Activated T-helper 1 cell treated with anti-CD3 and anti-CD28 coated beads, Interleukin-2, amount 50 U/mL, for 16 hours (primary cell): ENCODE measurements at places on chromosomes 1 and 21.

DNA sequence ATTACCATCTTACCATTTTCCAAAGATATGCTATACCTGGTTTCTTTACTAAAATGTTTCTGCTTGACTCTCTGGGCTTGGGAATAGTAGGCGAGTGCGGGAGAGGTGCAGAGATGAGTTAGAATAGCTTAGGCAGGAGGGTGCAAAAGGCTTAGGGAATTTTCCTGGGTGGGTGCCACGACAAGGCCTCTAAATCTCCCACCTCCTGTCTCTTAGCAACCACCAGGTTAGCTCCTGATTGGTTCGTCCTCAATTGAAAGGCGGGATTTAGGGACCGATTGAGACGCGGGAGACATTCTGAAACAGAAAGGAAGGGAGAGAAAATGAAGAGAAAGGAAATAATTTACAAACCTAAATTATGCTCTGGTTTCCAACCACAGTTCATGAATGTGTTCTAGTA, 3.1 kb downstream of the ACKR1 start:
- no peak for DNase-seq

DNA sequence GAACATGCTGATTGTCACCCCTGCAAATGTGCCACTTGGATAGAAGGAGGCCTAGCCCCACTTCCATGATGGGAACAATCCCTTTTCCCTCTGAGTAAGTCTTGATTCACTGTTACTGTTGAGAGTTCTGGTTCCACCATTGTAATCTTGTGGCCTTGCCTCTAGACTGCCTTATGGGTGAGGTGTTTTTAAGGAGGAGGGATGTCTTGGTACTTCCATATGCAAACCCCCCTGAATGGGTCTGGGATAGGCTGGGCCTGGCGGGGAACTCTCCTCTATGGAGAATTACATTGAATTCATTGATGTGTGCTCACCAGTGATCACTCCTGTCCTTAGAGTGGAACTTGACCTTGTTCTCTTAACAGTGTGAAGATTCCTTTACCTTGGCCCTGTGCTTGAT, 5.8 kb downstream of the GALNT2 start:
- no peak for DNase-seq

- DNase-seq, result no peak
Measured at GRCh38 chr1:230517786-230518185, 91.7 kb upstream of the PGBD5 start.

- DNase-seq, result peak; percentile 67
Measured at GRCh38 chr1:203267347-203267846, 37.9 kb upstream of the BTG2 start.

DNA sequence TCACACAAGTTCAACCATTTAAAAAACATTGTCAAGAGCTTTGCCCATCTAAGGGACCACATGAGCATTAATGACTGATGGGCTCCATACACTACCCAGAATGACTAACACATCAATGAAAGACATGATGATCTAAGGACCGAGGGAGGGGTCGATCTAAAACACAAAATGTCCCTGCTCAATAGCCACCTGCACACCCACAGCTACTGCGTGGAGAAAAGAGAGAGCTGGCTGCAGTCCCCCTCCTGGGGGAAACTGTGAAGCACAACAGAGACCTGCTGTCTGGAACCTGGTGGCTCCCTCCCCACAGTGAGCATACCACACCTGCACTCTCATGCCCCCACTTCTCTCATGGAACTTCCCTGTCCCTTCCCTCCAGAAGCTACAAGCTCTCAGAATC, 130.1 kb upstream of the ERG start:
- DNase-seq, result no peak

- DNase-seq, result no peak
Measured at GRCh38 chr1:21904704-21905520, 32.2 kb downstream of the HSPG2 start.

- DNase-seq, result no peak
Measured at GRCh38 chr1:85245456-85245855, 14.0 kb downstream of the C1orf52 start.

DNA sequence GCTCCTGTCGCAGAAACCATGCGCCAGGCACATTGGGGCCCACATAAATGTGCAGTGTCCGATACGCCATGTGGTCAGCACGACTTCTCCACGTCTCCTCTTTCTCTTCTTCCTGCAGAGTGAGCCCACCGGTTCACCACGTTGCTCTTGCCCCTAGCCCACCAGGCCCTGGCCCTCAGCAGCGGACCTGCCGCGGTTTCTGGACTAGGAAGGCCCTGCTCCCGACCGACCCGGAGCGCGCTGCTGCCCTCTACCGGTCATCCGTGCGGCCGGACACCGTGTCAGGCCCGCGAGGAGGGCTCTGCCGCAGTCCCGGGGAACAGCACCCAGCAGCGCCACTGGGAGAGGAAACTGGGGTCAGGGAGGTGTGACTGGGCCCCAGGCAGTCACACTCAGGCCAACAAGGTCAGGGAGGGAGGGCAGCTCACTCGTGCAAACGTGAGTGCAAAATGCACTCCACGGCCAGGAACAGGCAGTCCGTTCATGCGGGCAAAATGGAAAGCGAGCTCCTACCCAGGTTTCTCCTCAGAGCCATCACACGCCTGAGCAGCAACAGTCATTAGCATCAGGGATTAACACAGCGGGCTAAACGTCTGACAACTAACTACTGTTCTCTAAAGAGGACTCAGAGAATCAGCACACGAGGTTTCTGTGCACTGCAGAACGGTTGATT, 13.7 kb downstream of the TLR5 start:
- DNase-seq, result peak; percentile 41

GRCh38 chr1:10502206-10502605, 27.5 kb downstream of the PEX14 start:
- DNase-seq, result no peak

GRCh38 chr1:93219443-93219842, 38.9 kb downstream of the CCDC18 start:
- no peak for DNase-seq

- no peak for DNase-seq
Measured at GRCh38 chr1:62355095-62355494, 35.9 kb upstream of the KANK4 start.

GRCh38 chr1:53601867-53602775, 136.8 kb downstream of the GLIS1 start:
- no peak for DNase-seq

DNA sequence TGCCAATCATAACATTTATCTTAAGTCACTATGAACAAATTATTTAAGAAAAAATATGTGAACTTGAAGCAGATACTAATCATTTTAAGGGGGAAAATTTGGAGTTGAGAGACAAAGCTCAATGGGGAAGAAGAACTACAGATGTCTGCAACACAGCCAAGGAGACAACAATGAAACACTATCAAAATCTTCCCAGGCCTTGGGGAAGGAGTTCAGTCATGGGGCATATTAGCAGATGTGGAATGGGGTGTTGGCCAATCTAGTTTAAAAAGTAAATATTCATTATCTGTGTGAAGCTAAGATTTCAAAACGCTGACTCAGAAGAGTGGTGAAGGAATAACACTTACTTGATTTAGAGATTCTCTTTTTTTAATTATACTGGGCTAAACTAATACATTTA, 671.6 kb upstream of the ZP4 start:
- no peak for DNase-seq

- no peak for DNase-seq
Measured at GRCh38 chr1:29674627-29675326, 438.5 kb downstream of the PTPRU start.

DNA sequence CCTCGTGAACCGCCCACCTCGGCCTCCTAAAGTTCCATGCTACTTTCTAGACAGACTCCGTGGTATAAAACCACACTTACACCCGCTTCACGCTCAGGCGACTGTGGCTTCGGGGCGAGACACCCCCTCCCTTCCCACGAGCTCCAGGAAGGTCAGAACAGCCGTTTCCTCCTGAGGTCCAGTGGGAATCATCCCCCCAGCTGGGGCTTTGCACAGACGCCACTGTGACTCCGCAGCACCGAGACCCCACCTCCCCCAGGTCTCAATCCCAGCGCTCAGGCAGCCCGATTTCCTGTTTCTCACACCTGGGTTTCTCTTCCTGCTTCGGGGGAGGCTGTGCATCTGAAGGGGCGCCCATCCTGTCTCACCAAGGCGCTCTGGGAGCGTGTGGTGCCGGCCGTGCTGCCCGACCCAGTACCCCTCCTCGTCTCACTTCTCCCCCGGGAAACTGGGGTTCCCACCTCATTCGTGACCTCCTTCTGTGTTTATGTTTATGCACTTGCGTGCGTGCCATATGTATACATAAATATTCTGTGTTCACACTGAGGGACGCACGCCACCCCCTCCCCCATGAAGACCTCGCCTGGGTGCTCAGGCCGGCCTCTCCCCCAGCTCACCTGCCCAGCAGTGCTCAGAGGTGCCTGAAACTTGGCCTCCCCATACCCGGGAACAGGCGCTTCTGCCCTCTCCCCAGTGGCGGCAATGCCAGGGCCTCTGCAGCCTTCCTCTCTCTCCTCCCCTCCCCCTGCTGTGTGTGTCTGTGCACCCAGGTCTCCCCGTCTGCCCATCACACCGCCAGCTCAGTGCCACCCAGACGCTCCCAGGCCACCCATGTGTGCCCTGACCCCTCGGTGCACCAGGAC, 14.6 kb downstream of the SLC35E2B start:
- DNase-seq, result peak; percentile 46

GRCh38 chr1:207897188-207897587, 13.7 kb downstream of the CD34 start:
- no peak for DNase-seq

GRCh38 chr1:238029126-238029525, 138.4 kb upstream of the ZP4 start:
- no peak for DNase-seq

DNA sequence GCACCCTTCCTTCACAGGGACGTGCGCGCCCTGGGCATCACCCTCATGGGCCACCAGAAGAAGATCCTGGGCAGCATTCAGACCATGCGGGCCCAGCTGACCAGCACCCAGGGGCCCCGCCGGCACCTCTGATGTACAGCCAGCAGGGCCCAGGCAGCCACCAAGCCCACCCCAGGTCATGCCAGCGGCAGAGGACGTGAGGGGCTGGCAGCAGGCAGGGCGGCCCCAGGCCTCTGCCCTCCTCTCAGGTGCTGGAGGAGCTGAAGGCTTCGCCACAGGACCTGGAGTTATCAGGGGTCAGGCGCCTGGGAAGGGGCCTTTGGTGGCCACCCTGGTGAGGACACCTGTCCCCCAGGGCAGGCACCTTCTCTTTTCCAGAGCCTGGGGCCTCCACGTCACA, 34.8 kb upstream of the C1QA start:
- no peak for DNase-seq

- no peak for DNase-seq
Measured at GRCh38 chr1:226063977-226064815, 1.7 kb downstream of the H3-3A start.

- no peak for DNase-seq
Measured at GRCh38 chr1:41713557-41714327, 205.0 kb downstream of the HIVEP3 start.

DNA sequence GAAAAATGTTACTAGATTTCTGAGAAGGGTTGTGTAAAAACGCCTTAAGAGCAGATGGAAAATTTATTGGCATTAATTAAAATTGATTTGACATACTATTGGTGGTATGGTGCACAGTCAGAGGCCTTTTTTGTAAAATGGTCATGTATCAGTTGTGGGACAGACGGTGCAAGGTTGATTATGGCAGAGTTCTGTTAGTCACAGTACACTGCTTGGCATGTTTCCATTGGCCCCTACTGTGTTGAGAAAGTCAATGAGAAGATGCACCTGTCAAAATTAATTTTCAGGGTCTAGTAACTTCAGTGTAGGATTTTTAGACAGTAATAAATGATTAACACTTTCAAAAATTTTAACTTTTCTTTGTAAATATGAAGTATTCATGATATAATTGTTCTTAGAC, 4.4 kb downstream of the B3GALT2 start:
- no peak for DNase-seq

DNA sequence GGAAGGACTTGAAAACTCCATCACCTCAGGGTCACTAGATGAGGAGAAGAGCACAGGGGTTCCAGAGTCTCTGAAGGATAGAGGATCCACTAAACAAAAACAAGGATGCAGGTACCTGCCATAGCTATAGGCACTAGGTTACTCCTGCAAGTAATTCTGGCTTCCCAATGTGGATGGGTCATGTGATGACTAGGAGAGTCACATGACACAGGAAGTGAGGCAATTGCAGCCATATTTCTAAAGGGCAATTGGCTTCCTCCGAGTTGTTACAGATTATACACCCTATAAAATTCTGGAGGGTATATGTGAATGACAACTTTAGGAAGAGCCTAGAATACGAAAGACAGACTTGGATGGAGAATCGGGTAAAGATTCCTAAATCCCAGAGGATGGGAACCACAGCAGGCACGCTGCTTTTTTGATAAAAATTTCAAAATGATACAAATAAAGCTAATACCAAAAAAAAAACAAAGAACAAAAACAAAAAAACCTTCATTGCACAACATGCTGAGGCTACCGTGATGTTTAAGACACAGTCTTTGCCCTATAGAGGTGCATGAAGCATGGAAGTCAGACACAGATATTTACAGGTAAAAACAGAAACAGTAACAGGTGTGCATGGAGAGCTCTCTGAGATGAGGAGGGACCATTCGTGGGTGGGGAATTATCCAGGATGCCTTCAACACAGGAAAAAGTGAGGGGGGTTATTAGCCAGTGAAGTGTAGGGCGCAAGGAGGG, 10.5 kb downstream of the MTX1 start:
- no peak for DNase-seq

GRCh38 chr1:209388358-209388757, 195.2 kb upstream of the CAMK1G start:
- no peak for DNase-seq

DNA sequence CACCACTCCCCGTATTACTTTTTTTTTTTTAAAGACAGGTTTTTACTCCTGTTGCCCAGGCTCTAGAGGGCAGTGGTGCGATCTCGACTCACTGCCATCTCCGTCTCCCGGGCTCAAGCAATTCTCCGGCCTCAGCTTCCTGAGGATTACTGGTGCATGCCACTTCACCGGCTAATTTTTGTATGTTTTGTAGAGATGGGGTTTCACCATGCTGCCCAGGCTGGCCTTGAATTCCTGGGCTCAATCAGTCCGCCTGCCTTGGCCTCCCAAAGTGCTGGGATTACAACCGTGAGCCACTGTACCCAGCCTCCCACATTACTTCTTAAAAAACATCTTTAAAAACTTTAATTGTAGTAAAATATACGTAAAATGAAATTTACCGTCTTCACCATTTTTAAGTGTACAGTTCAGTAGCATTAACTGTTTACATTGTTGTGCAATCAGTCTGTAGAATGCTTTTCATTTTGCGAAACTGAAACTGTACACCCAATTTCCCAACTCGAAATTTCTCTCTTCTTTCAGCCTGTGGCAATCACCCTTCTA, 77.0 kb downstream of the ZMYM4 start:
- DNase-seq, result no peak

GRCh38 chr1:21766210-21766609, 16.7 kb downstream of the USP48 start:
- no peak for DNase-seq

GRCh38 chr1:243264717-243265116, 8.9 kb downstream of the SDCCAG8 start:
- no peak for DNase-seq

DNA sequence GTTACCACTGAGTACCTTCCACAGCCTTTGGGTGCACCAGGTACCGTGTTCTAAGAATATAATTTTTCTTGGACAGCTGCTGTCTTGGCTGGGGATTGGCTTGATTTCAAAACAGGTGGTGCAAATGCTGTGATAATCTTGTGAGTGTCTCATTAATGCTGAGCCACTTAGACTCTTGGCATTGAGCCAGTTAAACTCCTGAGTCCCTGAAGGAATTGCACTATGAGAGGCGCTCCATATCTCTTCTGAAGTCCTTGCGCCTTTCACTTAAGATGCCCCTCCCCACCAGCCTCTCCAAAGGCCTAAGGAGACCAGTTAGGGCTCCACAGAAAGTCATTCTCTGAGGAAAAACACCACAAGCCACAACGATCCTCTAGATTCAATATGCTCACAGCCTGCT, 51.0 kb downstream of the BACH1 start:
- no peak for DNase-seq
